ENCODE measurements at places on chromosomes 11 and 22.

DNA sequence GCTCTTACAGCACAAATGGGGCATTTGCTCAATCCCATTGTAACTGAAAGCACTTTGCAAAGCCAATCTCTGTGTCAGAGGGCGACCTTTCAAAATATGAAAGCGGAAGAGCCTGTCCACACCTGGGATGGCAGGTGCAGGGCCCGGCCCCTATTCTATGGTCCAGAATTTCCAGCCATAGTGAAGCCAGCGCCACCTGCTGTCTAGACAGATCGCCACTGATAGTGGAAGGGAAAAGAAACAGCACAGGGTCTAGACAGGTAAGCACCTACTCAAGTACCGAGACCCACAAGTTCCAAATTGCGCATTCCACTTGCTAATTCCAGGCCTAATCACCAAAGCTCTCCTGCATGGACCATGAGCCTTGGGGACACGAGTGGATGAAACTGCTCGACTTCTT is 141.4 kb downstream of the NTM start:
- H3K4me1 ChIP-seq = no peaks in the 10 kb centered on the region
- DNase-seq = no peak

DNA sequence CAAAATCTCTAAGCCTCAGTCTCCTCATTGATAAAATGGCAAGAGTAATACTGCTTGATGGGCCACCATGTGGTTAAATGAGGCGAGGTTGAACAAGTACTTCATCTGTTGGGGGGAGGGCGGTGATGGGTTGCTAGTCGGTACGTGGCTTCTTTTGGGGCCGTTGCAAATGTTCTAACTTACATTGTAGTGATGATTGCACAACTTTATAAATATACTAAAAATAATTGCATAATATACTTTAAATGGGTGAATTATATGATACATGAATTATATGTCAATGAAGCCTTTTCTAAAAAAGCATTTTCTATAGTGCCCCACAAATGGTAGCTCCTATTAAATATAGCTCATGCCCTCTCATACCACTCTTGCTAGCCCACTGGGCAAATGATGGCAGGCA is 6.5 kb downstream of the MS4A8 start:
- H3K36me3 ChIP-seq = no peaks in the 10 kb centered on the region
- no peaks in the 10 kb centered on the region for H3K4me1 ChIP-seq
- H3K27me3 ChIP-seq = no peaks in the 10 kb centered on the region
- no peak overlapping the region for H3K27ac ChIP-seq

DNA sequence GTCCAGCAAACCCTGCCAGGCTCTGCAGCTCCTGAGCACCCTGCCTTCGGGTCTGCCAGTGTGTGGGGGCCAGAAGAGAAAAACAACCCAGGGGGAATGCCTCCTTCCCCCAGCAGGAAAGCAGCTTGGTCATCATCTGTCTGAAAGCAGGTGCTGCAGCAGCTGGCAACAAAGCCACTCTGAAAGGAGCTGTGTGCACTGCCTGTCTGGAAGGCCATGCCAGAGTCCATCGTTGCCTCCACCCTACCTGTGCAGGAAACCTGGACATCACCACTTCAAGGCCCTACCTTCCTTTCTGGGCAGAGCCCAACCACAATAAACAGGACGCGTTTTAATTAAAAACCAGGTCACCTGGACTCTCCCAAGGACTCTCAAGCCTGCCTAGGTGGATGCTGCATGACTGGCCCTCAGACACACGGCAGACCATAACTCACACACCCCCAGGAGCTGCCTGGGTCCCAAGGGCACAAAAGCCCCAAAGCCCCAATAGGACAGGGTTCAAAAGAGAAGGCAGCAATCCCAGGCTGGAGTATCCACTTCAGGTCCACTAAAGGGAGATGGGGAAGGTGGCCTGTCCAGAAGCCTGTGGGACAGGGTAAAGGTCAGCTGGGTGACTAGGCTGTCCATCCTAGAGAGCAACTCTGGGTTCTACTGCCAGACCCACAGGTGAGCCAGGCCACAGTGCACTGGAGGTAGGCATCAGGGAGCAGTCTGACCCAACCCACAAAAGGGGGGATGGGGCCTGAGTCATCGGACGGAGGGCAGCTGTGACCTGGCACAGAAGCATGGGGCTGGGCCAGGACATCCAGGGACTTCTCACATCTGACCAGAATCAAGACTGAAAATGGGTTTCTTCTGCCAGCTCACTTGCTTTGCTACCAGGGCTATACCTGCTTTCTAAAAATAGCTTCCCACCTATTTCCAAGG is 6.1 kb downstream of the GNB1L start:
- no peak for DNase-seq
- no peaks in the 10 kb centered on the region for H3K27me3 ChIP-seq
- no peak overlapping the region for H3K27ac ChIP-seq

DNA sequence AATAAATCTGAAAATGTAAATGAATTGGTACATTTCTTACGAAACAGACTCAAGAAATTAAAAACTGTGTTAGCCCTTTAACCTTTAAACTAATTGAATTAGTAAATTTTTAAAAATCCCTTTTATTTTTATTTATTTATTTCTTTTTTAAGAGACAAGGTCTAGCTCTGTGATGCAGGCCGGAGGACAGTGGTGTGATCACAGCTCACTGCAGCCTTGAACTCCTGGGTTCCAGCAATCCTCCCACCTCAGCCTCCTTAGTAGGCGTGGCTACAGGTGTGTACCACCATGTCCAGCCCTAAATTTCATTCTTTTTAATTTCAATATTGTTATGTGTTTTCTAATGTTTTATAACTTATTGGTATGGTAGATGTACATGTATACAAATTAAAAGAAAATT is 72.6 kb downstream of the MYEOV start:
- no peak overlapping the region for H3K27ac ChIP-seq
- H3K4me1 ChIP-seq = no peaks in the 10 kb centered on the region
- H3K4me3 ChIP-seq = no peak overlapping the region
- no peaks in the 10 kb centered on the region for H3K36me3 ChIP-seq
- H3K27me3 ChIP-seq = no peaks in the 10 kb centered on the region
- no peak for DNase-seq

- peak; percentile 64 for DNase-seq
- H3K27me3 ChIP-seq = no peaks in the 10 kb centered on the region
- peaks cover 53% of the 10 kb centered on the region for H3K36me3 ChIP-seq
- H3K4me1 ChIP-seq = peaks cover 93% of the 10 kb centered on the region
- H3K4me3 ChIP-seq = peak overlapping the region; percentile 67
These were observed 27.8 kb downstream of the MORC2 start for GRCh38 chr22:30940685-30941362.

DNA sequence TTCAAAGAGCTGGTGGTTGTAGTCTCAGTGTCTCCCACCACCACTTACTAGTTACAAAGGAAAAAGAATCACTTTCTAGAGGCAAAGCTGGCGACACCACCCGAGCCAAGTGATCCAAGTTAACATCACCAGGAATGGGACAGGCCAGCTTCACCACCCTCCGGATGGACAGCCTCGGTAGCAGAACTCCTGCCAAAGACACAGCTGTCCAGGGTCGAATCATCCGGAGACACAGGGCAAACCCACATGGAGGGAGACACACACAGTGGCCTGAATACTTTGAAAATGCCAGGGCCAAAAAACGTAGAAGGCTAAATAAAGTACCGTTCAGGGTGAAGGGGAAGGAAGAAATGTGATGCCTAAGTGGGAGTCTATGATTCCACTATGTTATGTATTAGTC is 33.1 kb downstream of the KCNQ1 start:
- no peaks in the 10 kb centered on the region for H3K4me1 ChIP-seq
- H3K4me3 ChIP-seq = no peak overlapping the region
- H3K27me3 ChIP-seq = no peaks in the 10 kb centered on the region
- DNase-seq = no peak
- H3K36me3 ChIP-seq = peaks cover 13% of the 10 kb centered on the region

DNA sequence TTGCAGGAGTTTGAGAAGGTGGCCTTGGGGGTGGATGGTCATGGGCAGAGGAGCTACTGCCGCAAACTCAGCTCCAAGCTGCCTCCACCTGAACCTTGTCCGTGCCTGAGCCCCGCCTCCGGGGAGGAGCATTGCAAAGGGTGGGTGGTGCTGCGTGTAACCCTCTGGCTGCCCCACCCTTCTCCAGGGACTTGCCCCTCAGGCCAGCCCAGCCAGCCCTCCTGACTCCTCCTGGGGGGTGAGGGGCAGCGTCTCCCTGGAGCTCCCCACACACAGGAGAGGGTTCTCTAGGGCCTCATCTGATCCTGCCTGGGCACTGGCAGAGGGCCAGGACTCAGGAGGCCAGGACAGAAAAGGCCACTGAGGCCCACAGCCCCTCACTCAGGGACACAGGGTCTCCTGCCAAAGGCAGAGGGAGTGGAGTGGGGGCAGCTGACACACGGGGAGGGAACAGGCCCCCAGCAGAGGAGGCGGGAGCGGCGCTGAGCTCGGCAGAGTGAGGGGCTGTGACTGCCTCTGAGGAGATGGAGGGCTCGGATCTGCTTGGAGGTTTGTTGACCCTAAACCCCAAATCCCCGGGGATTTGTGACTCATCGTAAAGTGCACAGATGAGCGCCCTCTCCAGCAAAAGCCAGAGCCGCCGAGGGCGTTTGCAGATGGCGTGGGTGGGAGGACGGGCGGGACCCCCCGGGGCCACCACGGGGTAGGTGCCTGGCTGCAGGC is 12.8 kb downstream of the BRSK2 start:
- no peak overlapping the region for H3K4me3 ChIP-seq
- no peaks in the 10 kb centered on the region for H3K4me1 ChIP-seq
- H3K36me3 ChIP-seq = no peaks in the 10 kb centered on the region
- no peak overlapping the region for H3K27ac ChIP-seq

DNA sequence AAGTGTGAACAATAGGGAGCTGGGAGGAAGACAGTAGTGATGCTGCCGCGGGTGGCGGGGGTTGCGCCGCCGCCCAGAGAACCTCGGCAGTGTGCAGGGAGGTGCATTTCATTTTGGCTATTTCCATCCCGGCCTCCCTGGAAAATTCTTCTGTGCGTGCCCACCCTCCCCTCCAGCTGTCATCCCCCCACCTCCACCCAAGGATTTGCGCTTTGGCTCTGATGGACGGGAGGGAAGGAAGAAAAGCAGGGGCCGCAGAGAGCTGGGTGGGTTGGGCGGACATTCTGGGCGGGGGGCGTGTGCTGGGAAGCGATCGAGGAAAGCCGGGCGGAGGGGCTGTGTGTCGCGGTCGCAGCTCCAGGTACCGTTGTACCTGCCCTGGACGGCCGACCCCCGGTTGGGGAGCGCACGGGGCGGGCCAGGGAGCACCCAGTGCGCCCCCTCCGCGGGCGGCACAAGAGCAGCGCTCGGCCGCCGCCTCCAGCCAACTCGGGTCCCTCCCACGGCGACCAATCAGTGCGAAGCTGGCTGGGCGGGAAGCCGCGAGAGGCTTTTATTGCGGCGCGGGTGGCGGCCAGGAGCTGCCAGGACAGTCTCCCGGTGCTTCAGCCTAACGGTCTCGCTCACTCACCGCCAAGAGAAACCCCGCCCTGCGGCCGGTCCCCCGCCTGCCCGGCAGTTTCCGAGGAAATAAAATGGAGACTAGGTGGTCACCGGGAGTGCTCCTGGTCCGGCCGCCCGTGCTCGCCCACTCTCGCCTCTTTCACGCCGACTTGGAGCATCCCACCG is 1.6 kb downstream of the NCAM1 start:
- H3K27ac ChIP-seq = no peak overlapping the region
- H3K4me3 ChIP-seq = no peak overlapping the region
- no peaks in the 10 kb centered on the region for H3K4me1 ChIP-seq
- no peaks in the 10 kb centered on the region for H3K36me3 ChIP-seq
- H3K27me3 ChIP-seq = no peaks in the 10 kb centered on the region
- DNase-seq = no peak

GRCh38 chr11:2581151-2581930 is 118.5 kb downstream of the KCNQ1OT1 start:
- H3K27ac ChIP-seq = no peak overlapping the region
- no peaks in the 10 kb centered on the region for H3K27me3 ChIP-seq
- H3K36me3 ChIP-seq = no peaks in the 10 kb centered on the region
- DNase-seq = no peak
- no peaks in the 10 kb centered on the region for H3K4me1 ChIP-seq
- no peak overlapping the region for H3K4me3 ChIP-seq

DNA sequence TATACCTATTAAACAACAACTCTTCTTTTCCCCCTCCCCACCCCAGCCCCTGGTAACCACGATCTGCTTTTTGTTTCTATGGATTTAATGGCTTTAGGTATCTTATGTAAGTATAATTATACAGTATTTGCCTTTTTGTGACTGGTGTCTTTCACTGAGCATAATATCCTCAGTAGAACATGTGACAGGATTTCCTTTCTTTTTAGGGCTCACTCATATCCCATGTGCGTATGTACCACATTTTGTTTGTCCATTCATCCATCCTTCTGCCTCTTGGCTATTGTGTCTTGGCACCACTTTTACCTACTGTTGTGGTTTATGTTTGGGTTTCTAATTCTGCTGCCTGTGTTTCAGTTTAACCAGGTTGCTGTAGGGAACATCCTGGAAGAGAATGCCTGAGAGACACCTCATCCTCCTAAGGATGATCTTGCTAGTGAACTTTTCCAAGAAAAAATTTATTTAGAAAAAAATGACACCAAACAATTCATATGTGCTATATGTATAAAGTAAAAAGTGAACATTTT is 77.6 kb upstream of the SESN3 start:
- H3K4me1 ChIP-seq = peaks cover 14% of the 10 kb centered on the region
- H3K27me3 ChIP-seq = no peaks in the 10 kb centered on the region
- no peak for DNase-seq

GRCh38 chr11:124837491-124837856 is 27.8 kb upstream of the ROBO3 start:
- H3K36me3 ChIP-seq = no peaks in the 10 kb centered on the region
- H3K27ac ChIP-seq = no peak overlapping the region
- peaks cover 20% of the 10 kb centered on the region for H3K27me3 ChIP-seq
- peak; percentile 34 for DNase-seq
- H3K4me3 ChIP-seq = no peak overlapping the region

GRCh38 chr22:50035131-50035881 is 22.7 kb upstream of the IL17REL start:
- DNase-seq = no peak
- H3K36me3 ChIP-seq = no peaks in the 10 kb centered on the region
- no peaks in the 10 kb centered on the region for H3K4me1 ChIP-seq
- no peak overlapping the region for H3K27ac ChIP-seq
- no peak overlapping the region for H3K4me3 ChIP-seq

- H3K4me3 ChIP-seq = no peak overlapping the region
- no peak for DNase-seq
- H3K36me3 ChIP-seq = no peaks in the 10 kb centered on the region
These were observed 70.8 kb downstream of the BLID start for GRCh38 chr11:122045181-122045586.

DNA sequence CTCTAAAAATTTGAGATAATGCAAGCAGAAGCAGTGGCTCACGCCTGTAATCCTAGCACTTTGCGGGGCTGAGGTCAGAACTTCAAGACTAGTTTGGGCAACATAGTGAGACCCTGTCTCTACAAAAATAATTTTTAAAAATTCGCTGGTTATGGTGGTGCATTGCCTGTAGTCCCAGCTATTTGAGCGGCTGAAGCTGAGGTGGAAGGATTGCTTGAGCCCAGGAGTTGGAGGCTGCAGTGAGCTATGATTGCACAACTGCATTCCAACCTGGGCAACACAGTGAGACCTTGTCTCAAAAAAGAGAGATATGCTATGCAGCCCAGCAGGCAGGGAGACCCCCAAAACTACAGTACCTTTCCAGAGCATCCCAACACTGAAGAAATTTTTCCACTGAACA is 2.3 kb downstream of the CTSC start:
- H3K36me3 ChIP-seq = peaks cover 4% of the 10 kb centered on the region
- no peak for DNase-seq
- H3K27me3 ChIP-seq = no peaks in the 10 kb centered on the region
- peaks cover 52% of the 10 kb centered on the region for H3K4me1 ChIP-seq
- H3K4me3 ChIP-seq = peak overlapping the region; percentile 50
- no peak overlapping the region for H3K27ac ChIP-seq

GRCh38 chr22:43861529-43861928 is 784 bp downstream of the SULT4A1 start:
- no peak overlapping the region for H3K27ac ChIP-seq
- no peaks in the 10 kb centered on the region for H3K4me1 ChIP-seq
- H3K4me3 ChIP-seq = no peak overlapping the region
- DNase-seq = no peak
- H3K27me3 ChIP-seq = no peaks in the 10 kb centered on the region

Data from naive thymus-derived CD4-positive, alpha-beta T cell (primary cell).